Non-pigmented ciliary epithelial cell (primary cell): ENCODE measurements at places on chromosomes 5 and 9.
A peak's percentile ranks its signal among the peaks of the same experiment; 100 is the strongest.

DNA sequence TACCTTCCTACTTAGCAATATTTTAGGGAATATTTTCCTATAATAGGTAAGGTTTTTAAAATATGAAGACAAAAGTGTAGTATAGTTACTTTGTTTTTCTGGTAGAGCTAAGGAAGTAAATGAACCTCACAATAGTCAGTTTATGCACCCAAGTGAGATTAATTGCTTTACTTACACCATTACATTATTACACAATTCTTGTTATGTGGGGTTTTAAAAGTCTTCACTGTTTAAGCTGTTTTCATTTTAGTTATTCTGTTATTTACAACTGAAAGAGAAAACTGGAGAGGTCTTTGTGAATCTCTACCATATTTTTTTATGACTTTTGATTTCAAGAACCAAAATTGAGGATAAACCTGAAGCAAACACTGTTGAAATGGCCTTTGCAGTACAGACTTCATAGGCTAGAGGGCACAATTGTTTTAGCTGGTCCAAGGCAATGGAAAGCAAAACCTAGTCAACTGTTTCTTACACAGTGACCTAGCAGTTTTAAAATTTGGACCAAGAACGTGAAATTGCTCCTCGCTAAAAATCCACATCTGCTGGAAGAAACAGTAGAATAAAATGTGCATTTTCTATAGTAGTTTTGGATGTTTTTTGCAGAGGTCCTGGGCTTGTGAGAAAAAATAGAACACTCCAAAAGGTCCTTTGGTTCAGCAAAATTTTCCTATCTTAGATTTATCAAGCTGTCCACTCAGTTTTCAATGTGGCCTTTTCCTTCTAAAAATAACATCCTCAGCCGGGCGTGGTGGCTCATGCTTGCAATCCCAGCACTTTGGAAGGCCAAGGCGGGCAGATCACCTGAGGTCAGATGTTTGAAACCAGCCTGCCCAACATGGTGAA is 66.4 kb upstream of the FER start:
- peak; percentile 58 for DNase-seq

DNA sequence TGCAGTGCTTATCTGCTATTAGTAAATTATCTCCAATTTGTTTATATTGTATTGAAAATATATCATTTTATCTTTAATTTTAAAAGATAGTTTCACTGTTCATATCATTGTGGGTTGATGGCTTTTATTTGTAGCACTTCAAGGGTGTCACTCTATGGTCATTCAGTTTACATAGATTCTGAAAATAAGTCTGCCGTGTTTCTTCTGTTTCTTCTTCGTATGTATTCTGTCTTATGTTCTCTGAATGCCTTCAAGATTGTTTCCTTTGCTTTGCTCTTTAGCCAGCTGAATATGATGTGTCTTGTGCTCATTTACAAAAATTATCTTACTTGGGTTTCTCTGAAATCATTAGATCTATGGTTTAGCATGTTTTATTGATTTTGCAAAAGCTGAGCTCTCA is 359.9 kb downstream of the CYLC2 start:
- DNase-seq = no peak

DNA sequence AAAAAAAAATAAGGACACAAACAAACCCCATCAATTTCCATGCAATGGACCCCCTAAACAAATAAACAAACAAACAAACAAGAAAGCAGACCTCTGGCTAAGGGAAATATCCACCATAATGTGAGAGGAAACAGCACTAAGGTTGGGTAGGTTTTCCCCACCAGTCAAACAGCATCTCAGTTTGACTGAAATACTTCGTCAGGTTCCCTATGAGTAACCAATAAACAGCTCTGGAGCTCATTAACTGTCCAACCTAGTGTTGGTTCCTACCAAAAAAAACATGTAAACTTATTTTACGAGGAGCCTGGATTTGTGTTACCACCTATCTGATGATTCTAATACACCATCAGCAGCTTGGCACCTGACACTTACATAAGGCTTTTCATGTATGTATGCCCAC is 198.5 kb upstream of the TARS1 start:
- DNase-seq = no peak

DNA sequence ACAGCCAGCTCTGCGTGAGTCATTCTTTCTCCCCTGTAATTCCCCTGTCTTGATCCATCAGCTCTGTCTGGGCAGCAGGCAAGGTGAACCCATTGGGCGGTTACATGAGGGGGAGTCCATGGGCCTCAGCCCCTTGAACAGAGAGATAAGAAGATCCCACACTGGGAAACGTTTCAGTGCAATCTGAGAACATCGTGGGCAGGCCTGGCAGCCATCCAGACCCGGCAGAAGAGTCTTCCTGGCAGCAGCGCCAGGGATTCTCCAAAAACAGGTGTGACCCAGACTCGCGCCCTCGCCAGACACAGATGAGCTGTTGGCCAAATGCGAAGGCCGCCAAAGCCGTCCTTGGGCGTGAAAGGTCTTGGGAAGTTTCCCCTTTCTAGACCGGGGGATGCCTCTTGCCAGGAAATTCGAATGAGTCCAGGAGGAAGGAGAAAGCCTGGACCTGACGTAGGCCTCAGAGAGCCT is 6.4 kb upstream of the SLC12A7 start:
- DNase-seq = no peak

DNA sequence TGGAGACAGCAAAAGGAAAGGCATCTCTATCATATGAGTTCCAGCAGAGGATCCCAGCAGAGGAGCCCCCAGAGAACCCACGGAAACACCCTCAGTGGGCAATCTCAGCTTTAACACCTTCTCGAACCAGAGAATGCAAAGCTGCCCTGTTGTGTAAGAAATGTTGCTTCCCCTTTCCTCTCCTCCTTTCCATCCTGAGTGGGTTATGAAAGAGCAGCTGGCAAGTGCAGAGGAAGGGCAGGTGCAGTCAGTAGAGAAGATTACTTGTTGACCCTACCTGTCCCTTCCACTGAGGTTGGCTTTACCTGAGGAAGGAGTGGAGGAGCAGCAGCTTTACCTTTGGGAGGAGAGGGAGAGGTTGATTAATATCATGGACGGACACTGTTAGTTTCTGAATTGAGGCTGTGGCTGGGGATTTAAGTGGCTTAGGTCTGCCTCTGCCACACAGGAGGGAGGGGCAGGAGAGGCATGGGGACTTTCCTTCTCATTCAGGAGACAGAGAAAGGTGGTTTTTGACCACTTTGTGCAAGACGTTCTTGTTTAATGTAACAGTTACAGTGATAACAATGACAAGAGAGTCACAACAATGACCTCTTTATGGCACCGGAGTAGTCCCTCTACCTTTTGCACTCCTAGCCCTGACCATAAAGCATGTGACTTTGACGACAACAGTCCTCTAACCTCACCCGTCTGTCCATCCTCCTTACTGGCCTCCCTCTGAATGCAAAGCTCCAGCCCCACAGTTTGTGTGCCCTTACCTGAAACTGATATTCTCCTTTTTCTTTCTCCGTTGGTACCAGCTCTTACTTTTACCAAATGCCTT is 254.8 kb downstream of the NSG2 start:
- DNase-seq = no peak

- no peak for DNase-seq
Observed at GRCh38 chr5:36899860-36900259, 23.3 kb downstream of the NIPBL start.

DNA sequence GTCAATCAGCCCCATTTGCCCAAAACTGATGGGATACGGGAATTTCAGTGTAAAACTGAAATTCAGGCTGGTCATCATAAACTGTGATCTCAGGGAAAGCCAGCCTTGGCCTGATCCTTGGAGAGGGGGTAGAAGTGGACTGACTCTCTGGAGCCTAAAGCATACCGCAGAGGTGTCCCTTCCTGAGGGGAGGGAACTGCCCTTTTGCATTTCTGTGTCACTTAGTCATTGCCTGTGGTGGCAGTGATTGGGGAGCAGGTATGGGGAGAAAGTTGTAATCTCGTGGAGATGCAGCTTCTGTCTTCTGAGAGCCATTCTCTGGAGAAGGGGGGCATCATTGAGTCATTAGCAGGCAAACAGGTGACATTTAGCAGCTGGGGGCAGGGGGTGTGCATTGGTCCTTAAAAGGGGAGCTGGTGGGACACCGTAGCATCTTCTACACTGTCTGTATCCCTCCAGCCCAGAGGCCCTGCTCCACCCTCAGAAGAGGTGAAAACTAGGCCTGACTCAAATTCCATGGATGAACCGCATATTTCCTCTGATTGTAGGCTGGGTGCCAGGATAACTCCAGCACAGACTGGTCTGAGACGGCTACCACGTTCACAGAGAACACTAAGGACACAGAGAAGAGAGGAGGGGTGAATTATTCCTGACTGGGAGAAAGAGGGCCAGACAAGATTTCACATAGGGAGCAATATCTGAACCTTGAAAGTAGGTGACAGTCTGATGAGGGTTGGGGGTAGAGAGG is 143.3 kb downstream of the SEC61B start:
- no peak for DNase-seq

GRCh38 chr5:88214655-88215054 is 54.0 kb downstream of the TMEM161B start:
- DNase-seq = no peak

GRCh38 chr9:32787816-32788215 is 4.5 kb downstream of the TMEM215 start:
- DNase-seq = no peak

DNA sequence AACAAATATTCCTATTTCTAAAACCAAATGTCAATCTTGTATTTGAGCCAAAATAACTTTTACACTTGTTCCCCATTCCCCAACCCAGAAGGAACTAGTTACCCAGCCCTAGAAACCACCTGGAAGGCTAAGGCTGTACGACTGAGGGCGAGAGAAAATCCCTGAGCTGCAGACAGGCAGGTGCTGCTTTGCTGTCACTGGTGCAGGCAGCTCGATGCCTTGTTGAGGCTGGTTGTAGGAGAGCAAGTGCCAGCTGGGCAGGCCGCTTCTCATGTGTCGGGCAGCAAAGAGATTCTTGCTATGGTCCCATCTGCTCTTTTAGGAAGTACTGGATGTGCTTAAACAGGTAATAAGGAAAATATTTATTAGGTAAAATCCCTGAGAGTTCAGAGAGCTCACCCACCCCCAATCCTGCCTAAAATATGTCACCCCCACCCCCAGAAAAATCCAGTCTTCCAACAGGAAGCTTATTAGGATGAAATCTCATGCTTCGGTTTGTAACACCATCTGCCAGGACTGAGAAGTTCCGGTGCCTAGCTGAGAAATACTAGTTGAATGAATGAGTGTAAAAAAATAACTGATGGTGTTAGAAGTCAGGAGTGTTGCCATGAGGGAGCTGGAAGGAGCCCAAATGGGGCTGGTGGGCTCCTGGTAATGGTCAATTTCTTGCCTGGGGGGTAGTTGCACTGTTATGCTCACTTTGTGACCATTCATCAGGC is 91.1 kb upstream of the DMRT1 start:
- DNase-seq = no peak

GRCh38 chr5:80780761-80781285 is 126.0 kb upstream of the DHFR start:
- no peak for DNase-seq

GRCh38 chr9:14320271-14321181 is 6.6 kb upstream of the NFIB start:
- peak; percentile 88 for DNase-seq

GRCh38 chr9:119216651-119217331 is 152.4 kb downstream of the BRINP1 start:
- DNase-seq = no peak

- DNase-seq = peak; percentile 11
Observed at GRCh38 chr5:60540856-60541805, 158.8 kb downstream of the DEPDC1B start.

DNA sequence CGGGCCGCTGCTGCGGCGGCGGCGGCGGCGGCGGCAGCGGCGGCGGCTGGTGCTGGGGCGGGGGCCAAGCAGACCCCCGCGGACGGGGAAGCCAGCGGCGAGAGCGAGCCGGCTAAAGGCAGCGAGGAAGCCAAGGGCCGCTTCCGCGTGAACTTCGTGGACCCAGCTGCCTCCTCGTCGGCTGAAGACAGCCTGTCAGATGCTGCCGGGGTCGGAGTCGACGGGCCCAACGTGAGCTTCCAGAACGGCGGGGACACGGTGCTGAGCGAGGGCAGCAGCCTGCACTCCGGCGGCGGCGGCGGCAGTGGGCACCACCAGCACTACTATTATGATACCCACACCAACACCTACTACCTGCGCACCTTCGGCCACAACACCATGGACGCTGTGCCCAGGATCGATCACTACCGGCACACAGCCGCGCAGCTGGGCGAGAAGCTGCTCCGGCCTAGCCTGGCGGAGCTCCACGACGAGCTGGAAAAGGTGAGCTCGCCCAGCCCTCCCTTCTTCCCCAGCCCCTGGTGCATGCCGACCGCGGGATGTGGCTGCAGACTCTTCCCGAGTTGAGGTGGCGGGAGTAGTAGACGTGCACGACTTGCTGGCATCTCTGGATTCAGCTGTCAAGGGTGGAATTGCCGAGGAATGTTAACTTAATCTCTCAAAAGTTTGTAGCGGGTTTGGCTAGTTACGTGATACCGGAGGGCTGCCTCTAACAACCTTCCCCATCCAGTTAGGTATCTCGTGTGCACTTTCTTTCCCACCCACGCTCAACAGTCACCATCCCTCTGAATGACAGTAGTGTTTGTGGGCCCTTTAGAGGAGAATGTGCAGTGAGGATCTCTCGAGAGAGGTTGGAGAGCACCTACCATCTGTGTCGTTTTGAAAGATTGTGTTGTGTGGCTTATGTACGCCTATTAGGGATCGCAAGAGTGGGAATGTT is 932 bp downstream of the SLC12A2 start:
- no peak for DNase-seq

DNA sequence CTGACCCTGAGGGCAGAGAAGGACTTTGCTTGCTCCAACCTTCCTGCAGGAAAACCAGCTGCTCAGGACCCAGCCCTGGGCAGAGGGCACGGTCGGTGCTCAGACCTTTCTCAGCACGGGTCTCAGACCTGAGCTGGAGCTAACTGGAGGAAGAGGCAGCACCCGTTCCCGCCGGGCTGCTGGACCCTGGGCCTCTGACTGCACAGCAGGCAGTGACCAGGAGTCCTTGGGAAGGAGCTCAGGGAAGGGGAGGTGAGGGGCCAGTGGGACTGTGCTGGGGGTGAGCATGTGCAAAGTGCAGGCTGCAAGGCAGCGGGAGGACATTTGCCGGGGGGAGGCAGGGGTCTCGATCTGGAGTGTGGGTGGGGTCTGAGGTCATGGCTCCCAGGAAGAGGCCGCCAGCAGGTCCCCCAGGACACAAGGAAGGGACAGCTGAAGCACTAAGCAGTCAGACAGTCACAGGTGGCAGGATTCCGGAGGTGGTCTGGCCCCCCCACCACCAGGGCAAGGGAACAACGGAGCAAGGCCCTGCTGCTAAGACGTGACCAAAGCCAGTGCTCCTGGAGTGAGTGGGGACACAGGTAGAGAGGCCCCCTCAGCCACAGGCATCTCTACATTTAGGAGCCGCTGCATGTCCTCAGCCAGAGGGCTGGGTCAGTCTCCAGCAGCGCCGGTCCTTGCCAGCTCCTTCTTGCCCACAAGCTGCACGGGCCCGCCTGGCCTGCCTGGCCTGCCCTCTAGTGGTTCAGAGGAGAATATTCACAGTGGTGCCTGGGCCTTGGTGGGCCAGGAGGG is 4.8 kb upstream of the DPM2 start:
- no peak for DNase-seq
